ENCODE measurements at places on chromosomes 4 and X.

- peak; percentile 65 for DNase-seq
Observed at GRCh38 chr4:105637408-105638176, 70.9 kb downstream of the INTS12 start.

DNA sequence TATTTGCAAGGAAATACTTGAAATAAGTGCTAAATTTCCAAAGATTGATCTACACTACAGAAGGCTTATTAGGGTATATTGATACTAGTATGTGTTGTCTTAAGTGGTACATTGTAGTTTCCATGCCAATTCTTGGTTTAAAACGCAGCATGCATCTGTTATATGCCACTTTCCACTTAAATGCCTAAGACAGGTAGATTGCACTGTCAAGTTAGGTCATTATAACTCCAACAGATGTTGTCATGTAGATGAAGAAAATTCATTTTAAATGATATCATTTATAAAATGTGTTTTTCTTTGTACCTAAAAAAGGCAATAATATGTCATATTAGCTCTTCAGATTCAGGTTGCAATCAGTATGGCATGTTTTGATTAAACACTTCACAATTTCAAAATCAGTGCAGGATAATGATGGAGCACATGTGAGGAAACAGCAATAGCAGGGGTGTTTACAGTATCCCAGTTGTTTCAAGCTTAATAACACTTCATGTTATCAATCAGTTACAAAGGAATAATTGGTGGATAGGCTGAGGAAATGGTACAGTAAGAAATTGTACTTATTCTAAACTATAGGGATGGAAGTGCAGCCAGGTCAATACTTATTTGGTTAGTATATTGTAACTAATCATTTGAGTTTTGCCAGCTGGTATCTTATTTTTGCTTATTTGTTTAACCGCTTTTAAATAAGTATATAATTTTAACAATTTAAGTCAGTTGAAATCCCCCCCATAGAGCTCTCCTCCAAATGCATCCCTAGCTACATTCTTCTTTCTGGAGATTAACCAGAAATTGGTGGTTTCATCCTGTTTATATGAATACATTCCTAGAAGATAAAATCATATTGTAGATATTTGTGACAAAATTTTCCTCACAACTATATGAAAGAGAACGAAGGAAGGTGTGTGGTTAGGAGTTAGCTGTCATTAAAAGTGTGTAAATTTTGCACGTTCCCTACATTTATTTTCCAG lies 454.4 kb upstream of the ATOH1 start:
- no peak for DNase-seq

- no peak for DNase-seq
Observed at GRCh38 chrX:105695451-105695850, 126.9 kb upstream of the NRK start.

DNA sequence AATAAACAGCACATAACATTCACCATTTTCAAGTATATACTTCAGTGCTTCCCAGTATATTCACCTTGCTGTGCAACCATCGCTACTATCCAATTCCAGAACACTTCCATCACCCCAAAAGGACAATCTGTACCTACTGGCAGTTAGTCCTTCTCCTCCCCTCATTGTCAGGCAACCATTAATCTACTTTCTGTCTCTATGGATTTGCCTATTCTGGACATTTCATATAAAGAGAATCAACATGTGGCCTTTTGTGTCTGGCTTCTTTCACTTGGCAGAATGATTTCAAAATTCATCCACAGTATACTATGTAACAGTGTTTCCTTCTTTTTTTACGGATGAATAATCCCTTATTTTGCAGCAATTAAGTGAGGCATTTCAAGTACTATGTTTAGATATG lies 189.4 kb downstream of the FBXW7 start:
- no peak for DNase-seq

DNA sequence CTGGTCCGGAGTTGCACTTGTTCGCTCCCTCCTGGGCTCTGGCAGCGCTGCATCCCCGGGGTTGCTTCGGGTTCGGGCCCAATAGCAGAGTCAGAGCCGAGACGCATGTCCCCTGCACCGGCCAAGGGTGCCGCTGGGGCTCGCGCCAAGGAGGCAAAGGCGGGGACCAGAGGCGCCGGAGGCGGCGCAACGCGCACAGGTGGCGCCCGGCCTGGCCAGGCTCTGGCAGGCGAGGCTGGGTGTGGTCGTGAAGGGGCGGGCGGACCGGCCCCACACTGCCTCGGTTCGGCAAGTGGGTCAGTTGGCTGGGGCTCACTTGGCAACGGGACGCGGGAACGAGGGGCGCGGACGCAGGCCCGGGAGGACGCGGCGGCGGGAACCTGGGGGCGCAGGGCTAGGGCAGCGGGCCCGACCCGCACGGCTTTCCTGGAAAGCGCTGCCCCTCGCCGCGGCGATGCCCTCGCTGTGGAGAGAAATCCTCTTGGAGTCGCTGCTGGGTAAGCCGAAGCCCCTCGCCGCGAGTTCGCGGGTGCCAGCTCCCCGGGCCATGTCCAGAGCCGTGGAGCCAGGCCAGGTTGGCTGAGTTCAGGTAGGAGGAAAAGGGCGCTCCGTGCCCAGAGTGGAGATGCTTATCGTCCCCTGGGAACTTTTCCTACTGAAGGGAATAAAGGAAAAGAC lies at the start of gene CWH43:
TSS of gene CWH43 (plus strand) at position 300 of the 678 bp plus-strand sequence. CDS start at position 455, 155 bp downstream.
- DNase-seq, result no peak

DNA sequence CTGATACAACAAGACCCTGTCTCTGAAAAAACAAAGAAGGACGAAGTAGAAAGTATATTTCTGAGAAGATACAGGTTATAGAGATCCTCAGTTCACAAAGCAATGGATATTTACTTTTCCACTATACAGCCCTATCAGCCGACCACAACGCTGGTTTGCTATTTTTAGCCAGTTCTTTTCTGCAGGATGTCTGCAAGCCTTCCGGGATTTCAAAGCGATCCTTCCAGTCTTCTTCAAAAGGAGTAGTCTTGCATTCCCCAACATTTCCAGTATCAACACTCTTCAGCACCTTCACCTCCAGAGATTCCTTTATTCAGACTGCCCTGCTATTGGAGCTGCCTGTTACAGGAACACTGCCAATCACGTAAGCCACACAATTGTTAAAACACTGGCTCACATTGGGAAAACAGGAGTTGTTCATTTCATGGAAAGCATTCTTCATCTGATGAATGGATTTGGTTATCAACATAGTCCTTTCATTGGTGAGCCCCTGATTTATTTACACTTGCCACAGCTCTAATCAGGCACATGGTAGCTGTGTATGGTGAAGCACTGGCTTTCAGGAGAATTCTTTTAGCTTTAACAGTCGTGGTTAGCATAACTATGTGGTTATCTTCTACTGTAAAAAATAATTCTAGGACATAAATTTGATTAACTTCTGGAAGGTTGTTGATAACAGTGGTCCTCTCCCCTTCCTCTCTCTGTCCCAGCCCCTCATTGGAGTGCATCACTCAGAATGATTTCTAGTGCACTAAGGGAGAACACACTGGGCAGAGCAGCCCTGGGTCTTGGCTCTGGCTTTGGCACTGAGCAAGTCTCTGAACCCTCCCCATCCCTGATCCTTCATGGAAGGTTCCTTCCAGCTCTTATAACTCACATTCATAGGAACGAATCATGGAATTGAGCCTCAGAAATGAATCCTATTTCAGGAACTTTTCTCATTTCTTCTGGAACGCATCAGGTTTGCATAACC lies 109.9 kb upstream of the SORBS2 start:
- no peak for DNase-seq

GRCh38 chr4:169096221-169096620 lies 86.2 kb upstream of the CBR4 start:
- no peak for DNase-seq

DNA sequence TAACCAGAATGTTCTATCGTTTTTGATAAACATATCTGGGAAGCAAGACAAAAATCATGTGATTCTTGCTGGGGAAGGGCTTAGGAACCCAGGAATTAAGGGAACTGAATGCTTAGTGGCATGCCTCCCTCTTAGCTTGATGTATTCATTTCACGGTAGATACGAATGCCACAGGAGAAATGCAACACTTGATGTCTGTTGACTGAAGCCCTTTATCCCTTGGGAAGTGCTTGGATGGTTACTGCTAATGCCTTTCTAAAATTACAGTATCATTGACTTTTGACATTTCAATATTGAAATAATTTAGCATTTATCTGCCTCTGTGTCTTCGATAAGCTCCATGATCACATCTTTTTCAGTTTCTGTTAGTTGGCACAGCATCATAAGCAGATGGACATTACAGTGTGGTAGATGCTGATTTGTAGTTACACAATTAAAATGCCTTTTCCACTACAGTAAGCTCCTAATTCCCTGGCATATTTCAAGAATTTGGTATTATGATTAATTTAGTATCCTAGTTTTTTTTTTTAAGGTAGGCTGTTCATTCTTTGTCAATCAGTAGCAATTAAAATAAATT lies 226.7 kb downstream of the ARHGAP10 start:
- no peak for DNase-seq

GRCh38 chr4:168847771-168848502 lies 162.1 kb downstream of the CBR4 start:
- no peak for DNase-seq

DNA sequence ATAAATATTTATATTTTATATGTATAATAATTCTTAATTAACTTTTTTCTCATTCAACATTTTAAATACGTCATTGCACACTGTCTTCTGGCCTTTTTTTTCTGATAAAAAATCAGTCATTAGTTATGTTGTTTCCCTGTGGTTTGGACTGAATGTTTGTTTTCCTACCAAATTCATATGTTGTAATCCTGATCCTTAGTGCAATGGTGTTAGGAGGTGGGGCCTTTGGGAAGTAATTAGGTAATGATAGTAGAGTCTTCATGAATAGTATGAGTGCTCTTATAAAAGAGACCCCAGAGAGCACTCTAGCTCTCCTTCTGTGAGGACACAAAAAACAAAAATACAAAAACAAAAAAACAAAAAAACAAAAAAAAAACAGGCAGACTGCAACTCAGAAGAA lies 117.2 kb downstream of the GASK1B start:
- no peak for DNase-seq

DNA sequence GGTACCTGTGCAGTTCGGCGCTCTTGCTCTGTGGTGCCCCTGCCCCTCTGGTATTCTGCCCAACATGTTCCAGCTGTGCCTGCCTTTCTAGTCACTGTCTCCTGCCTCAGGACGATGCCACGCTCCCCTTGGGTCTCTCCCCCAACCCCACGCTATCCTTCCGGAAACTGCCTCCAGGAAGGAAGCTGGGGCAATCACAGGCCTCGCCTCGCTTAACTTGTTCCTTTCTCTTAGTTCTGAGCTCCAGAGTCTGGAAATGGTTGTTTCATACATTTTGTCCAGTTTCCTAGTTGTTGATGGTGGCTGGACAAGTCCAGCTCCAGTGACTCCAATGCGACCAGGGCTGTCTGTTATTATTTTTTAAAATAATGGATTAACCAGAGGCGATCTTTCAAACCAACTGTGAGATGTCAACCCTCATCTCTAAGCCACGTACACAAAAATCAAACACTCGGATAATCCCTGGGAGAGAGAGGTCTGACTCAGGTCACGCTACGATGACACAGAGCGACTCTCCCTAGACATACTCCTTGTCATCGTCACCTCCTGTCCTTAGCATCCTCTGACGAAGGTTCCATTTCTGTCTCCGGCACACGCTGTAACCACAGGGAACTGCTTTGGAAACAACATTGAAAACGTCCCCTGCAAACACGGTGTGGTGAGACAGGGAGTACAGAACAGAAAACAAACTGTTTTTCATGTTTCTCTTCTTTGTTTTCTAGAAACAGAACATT lies 62.5 kb downstream of the ABLIM2 start:
- DNase-seq, result no peak

GRCh38 chr4:44093390-44093789 lies 355.2 kb downstream of the KCTD8 start:
- no peak for DNase-seq

GRCh38 chr4:78056265-78057129 lies 626 bp upstream of the FRAS1 start:
- peak; percentile 40 for DNase-seq

Measured in naive thymus-derived CD8-positive, alpha-beta T cell (primary cell).